ENCODE measurements at places on chromosomes 2 and 18.

DNA sequence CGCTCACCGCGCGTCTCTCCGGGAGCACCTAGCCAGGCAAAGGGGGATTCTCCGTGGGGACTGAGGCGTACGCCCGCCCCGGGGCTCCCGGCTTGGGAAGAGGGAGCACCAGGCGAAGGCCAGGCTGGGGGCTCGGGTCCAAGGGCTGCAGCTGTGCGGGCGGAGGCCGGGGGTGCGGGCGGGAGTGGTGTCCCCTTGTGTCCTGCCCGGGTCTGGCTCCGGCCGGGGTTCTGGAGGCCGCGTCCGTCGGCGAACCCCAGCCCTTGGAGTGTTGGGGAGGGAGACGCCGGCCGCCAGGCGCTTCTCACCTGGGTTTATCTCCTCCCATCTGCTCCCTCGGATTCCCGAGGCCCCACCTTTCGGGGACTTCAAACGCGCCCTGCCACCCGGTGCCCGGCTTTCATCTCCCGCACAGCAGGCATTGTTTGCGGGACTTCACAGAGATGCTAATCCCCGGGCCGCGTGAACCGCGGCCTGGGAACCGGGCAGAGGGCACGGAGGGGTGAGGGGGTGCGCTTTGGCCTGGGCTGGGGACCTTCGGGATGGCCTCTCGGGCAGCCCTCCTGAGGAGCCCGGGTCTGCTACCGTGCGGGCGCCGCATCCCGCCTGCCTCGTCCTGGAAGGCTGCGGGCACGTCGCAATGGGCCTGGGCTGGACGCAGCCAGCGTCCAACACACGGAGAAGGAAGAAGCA lies 5.0 kb upstream of the GBX2 start:
- no peaks in the 10 kb centered on the region for H3K36me3 ChIP-seq
- H3K4me3 ChIP-seq = no peak overlapping the region
- peaks cover 10% of the 10 kb centered on the region for H3K4me1 ChIP-seq
- no peak overlapping the region for H3K27ac ChIP-seq

DNA sequence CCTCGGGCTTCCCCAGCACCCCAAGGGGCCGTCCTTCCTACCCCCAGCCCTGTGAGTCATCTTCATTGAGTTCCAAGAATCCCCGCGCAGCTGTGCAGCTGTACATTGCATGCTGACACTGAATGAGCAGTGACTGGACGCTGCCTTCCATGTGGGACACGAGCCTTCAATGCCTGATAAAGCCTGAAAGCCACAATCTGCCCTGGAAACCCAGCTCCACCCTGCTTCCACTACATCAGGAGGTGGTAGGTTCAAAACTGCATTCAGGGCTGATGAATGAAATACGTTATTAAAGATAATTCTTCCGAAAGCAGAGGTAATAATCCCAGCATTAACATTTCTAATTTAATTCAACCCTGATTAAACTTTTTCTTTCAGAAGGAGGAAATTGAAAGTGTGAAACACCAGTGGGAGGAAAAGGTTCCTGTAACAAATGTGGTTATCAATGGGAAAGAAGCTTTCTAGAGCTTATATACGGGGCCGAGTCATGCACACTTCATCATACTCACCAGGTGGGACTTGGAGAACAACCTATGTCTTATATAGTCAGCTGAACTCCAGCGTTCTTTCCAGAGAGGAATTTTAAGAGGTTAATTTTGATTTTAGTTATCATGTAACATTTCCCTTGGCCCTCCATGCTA lies 360.1 kb downstream of the LPIN1 start:
- H3K27me3 ChIP-seq = no peaks in the 10 kb centered on the region
- H3K36me3 ChIP-seq = no peaks in the 10 kb centered on the region
- no peak overlapping the region for H3K4me3 ChIP-seq
- peak; percentile 82 for DNase-seq

DNA sequence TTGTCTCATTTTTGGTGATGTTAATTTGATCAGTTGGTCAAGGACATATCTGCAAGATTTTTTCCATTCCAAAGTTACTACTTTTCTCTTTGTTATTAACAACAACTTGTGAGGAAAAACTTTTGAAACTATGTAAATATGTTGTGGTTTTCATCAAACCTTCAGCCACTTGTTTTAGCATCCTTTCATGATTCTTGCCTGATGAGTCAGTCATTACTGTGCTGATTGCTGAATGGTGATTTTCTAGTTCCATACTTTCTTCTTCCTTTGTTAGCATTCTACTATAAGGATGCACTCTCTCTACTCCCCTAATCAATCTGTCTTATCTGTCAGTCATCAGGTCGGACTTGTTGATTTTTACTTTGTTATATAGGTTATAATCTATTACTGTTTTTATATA lies 10.9 kb downstream of the TMEM87B start:
- no peak overlapping the region for H3K4me3 ChIP-seq
- DNase-seq = no peak
- peaks cover 68% of the 10 kb centered on the region for H3K36me3 ChIP-seq
- H3K27ac ChIP-seq = no peak overlapping the region

- H3K27me3 ChIP-seq = peaks cover 9% of the 10 kb centered on the region
- no peaks in the 10 kb centered on the region for H3K36me3 ChIP-seq
- DNase-seq = no peak
- H3K4me1 ChIP-seq = peaks cover 15% of the 10 kb centered on the region
- H3K4me3 ChIP-seq = no peak overlapping the region
- no peak overlapping the region for H3K27ac ChIP-seq
These were observed 68.9 kb upstream of the RMDN2 start for GRCh38 chr2:37856101-37856751.

GRCh38 chr18:30277676-30278075 lies 764.9 kb downstream of the DSC3 start:
- DNase-seq = no peak
- no peaks in the 10 kb centered on the region for H3K4me1 ChIP-seq
- no peak overlapping the region for H3K27ac ChIP-seq
- no peaks in the 10 kb centered on the region for H3K36me3 ChIP-seq

GRCh38 chr2:224104668-224105386 lies 65.7 kb upstream of the SERPINE2 start:
- H3K27me3 ChIP-seq = peaks cover 4% of the 10 kb centered on the region
- no peaks in the 10 kb centered on the region for H3K36me3 ChIP-seq
- H3K4me3 ChIP-seq = no peak overlapping the region
- no peak overlapping the region for H3K27ac ChIP-seq
- DNase-seq = no peak

DNA sequence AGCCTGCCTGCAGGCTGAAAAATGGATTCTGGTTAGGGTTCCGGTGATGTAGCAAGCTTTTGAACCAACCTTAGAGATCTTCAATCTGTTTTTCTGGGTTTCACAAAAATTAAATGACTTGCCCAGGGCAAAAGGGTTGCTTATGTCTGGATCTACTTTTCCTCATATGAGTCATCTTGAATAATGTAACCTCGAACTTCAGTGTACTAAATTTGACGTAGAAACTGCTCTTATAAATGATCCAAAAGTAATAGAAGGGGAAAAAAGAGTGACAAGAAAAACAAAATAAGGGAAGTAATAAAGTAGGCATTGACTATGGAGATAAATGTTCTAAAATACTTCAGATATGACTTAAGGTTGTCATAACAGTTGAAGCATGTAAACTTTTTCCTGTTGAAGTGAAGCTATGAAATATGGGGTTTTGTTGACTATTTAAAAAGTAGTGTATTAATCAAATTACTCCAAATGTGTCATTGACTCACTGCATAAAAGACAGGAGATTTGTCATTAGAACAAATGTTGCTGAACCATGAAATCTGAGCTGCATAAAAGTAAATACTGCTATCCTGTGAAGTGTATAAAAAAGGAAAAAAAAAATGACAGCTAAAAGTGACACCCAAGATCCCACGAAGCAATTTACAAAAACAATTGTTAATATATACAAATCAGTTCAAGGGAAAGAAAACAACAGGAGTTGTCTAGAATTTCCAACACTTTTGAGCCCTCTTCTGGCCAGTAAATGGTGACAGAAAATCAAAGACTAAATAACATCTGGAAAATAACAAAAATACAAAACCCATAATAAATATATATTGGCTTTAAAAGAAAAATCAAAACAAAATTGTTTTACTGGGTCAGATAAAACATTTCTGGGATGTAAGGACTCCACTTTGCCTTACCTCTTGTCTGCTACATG lies 103.6 kb upstream of the SERPINE2 start:
- H3K36me3 ChIP-seq = no peaks in the 10 kb centered on the region
- H3K4me1 ChIP-seq = no peaks in the 10 kb centered on the region
- no peak overlapping the region for H3K4me3 ChIP-seq
- no peak for DNase-seq
- H3K27me3 ChIP-seq = peaks cover 9% of the 10 kb centered on the region

DNA sequence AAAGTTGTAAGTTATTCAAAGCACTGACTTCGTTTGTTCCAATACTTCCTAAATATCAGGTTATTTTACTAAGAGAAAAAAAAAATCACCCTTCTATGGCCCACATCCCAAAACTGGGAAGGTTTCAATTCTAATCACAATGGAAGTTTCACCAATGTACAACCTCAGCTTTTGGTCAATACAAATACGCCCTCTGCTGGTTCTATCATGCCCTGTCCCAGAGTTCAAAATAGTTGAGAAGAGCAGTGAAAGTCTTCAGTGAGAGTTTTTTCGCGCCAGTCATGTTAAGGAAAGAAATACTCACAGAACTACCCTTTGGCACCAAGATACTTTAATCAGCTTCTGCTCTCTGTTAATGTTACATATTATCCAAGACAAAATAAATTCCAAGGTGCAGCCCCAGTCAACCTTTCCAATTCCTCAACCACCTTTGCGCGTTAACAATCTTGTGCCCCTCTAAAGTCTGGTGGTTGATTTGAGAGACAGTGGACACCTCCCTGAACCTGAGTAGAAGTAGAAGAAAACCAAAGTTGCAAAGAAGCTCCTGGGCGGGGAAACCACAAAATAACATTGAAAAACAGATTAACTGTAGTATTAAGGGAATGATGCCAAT lies 59.9 kb downstream of the SUMO1 start:
- H3K4me3 ChIP-seq = no peak overlapping the region
- no peaks in the 10 kb centered on the region for H3K27me3 ChIP-seq
- H3K4me1 ChIP-seq = no peaks in the 10 kb centered on the region
- peak; percentile 78 for DNase-seq

DNA sequence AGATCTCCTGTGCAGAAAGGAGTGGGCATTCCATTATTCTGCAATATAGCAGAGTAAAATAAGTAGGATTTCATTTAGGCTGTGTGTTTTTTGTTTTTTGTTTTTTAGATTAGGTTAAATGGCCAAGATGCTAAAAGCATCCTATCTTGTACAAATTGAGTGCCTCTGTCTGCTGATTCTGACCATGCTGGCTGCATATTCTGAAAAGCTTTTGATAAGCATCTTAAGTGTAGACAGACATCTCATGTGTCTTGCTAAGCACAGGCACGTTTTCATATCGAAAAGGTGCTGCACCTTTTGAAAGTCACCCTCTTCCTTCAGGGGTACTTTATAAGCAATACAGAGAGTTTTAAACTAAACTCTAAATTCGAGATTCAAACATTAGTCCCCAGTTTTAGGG lies 74.0 kb upstream of the BCL11A start:
- DNase-seq = no peak
- no peak overlapping the region for H3K27ac ChIP-seq
- H3K36me3 ChIP-seq = no peaks in the 10 kb centered on the region
- H3K4me1 ChIP-seq = no peaks in the 10 kb centered on the region

DNA sequence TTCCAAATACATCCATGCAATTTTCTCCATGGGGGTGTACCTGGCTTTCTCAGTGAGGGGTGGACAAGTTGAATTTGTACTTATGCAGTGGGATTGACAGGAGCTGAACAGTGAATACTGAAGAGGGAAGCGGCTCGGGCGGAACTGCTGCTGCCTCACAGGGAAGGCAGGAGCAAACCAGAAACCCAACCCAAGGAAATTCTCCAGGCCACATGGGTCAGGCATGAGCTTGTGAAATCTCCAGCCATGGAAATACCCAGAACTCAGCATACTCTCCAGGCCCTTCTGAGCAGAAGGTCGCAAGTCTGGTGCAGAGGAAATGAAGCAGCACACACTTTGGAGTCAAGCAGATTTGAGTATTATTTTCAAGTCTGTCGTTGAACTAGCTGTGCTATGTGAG lies 26.5 kb upstream of the INO80C start:
- no peak overlapping the region for H3K27ac ChIP-seq
- H3K4me1 ChIP-seq = peaks cover 4% of the 10 kb centered on the region
- peaks cover 38% of the 10 kb centered on the region for H3K27me3 ChIP-seq
- no peaks in the 10 kb centered on the region for H3K36me3 ChIP-seq
- no peak for DNase-seq

DNA sequence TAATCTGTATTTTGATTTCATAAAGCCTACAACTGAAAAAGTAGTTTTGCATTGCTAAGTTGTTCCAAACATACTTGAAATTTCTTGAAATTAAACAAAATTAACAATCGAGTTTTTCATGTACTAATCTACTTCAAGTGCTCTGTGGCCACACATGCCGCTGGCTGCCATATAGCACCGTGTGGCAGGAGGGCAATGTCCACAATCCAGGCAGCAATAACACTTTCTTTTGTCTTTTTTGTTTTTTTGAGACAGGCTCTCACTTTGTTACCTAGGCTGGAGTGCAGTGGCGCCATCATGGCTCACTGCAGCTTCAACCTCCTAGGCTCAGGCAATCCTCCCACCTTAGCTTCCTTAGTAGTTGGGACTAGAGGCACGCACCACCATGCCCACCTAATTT lies 36.1 kb downstream of the SAP130 start:
- H3K27me3 ChIP-seq = no peaks in the 10 kb centered on the region
- no peak overlapping the region for H3K27ac ChIP-seq
- peaks cover 22% of the 10 kb centered on the region for H3K36me3 ChIP-seq

GRCh38 chr2:206981739-206982340 lies 42.5 kb downstream of the CPO start:
- H3K27me3 ChIP-seq = no peaks in the 10 kb centered on the region
- no peak overlapping the region for H3K4me3 ChIP-seq
- no peaks in the 10 kb centered on the region for H3K36me3 ChIP-seq
- peaks cover 14% of the 10 kb centered on the region for H3K4me1 ChIP-seq

- DNase-seq = no peak
- H3K4me1 ChIP-seq = no peaks in the 10 kb centered on the region
- H3K36me3 ChIP-seq = no peaks in the 10 kb centered on the region
- H3K27me3 ChIP-seq = no peaks in the 10 kb centered on the region
- no peak overlapping the region for H3K27ac ChIP-seq
These were observed 392.3 kb downstream of the GALNT13 start for GRCh38 chr2:154264024-154264423.

GRCh38 chr18:73407506-73407905 lies 539.7 kb upstream of the NETO1 start:
- no peak for DNase-seq
- H3K27me3 ChIP-seq = no peaks in the 10 kb centered on the region
- H3K4me3 ChIP-seq = no peak overlapping the region
- no peaks in the 10 kb centered on the region for H3K36me3 ChIP-seq

- peaks cover 19% of the 10 kb centered on the region for H3K4me1 ChIP-seq
- no peaks in the 10 kb centered on the region for H3K27me3 ChIP-seq
- H3K4me3 ChIP-seq = no peak overlapping the region
- DNase-seq = no peak
- H3K27ac ChIP-seq = no peak overlapping the region
These were observed 82.8 kb downstream of the SMAD7 start for GRCh38 chr18:48867978-48868377.

- peaks cover 89% of the 10 kb centered on the region for H3K4me1 ChIP-seq
- H3K4me3 ChIP-seq = no peak overlapping the region
- DNase-seq = peak; percentile 83
- no peaks in the 10 kb centered on the region for H3K27me3 ChIP-seq
- H3K27ac ChIP-seq = peak overlapping the region; percentile 87
These were observed 60.7 kb downstream of the DGKD start for GRCh38 chr2:233414777-233415570.

GRCh38 chr18:60987963-60988362 lies 345.3 kb upstream of the CDH20 start:
- H3K27me3 ChIP-seq = no peaks in the 10 kb centered on the region
- no peaks in the 10 kb centered on the region for H3K4me1 ChIP-seq
- H3K4me3 ChIP-seq = no peak overlapping the region
